ENCODE measurements at places on chromosomes 3 and 15.
A peak's percentile ranks its signal among the peaks of the same experiment; 100 is the strongest.

GRCh38 chr3:46684891-46685290 lies 8.6 kb downstream of the ALS2CL start:
- DNase-seq = no peak

GRCh38 chr15:91278951-91279350 lies 178.9 kb downstream of the SV2B start:
- no peak for DNase-seq

DNA sequence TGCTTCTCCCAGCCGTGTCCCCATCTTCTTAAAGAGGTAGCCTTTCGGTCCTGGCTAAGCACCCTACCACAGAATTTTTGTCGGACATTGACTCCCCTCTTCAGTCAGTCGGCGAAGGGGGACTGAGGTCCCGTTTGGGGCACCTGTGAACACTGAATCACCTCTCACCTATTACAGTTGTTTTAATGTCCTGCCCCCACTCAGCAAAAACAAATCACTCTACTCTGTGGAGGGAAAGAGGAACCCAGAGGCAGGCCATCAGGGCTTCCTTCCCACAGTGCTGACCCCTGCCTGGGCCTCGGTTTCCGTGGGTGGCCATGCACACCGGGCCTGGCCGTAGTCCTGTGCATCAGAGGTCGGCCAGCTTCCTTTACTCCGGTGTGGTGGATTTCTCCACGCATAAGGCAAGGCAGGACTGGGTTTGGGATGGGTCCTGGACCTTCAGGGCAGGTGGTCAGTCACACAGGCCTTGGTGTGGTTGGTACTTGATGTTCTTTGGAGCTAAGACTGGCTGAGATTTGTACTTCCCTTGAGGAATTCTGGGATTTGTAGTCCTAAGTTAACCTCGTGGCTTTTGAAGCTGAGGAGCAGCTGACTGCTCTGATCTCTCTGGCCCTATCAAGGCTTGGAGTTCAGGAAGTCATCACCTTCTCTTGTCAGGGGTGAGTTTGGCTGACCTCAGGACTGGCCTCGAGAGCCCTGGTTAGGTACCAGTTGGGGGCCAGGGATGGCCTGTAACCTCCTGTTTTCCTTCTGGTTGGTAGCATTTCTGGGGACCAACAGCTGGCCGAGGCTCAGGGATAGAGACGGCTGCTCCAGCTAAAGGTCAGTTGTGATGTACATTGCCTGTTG lies 627 bp upstream of the FAM131A start:
- DNase-seq = no peak

- no peak for DNase-seq
These were observed 99.0 kb downstream of the CNTN3 start for GRCh38 chr3:74515451-74515850.

DNA sequence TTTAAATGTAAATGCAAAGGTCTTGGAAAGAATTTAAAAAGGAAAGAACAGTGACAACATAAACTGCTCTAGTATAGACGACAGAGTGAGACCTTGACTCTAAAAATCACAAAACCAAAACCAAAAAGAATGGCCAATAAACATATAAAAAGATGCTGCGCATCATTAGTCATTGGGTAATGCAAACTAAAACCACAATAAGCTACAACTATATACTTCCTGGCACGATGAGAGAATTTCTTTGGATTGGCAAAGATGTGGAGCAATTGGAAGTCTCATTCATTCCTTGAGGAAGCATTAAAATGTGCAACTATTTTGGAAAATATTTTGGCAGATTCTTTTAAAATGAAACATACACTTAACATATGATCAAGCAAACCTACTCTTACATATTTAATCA lies 98.7 kb upstream of the ZPLD1 start:
- no peak for DNase-seq

DNA sequence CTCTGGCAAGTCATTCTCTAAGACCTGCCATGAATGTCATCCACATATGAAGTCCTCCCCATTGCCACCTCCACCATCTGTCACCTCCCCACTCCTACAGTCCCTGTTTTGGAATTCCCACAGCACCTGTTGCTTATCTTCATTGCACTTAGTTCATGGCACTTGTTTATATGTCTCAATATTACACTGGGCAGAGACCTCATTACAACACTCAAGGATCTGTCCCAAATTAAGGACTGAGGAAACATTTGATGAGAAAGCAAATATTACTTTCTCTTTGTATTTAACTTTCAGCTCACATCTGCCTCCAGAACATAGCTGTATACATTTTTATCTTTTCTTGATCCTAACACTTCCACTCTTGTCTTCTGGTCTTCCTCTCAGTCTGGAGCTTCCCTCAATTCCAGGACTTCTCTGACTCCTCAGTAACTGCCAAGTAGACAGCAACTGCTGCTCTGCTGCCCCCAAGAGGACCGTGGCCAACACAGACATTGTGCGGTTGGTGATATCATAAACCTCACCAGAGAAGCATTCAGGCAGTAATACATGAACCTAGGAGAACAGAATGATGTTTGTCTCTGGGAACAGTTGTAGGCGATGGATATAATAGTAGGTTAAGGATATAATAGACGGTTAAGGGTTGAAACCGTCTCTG lies 45.0 kb upstream of the FGF12 start:
- DNase-seq = no peak

DNA sequence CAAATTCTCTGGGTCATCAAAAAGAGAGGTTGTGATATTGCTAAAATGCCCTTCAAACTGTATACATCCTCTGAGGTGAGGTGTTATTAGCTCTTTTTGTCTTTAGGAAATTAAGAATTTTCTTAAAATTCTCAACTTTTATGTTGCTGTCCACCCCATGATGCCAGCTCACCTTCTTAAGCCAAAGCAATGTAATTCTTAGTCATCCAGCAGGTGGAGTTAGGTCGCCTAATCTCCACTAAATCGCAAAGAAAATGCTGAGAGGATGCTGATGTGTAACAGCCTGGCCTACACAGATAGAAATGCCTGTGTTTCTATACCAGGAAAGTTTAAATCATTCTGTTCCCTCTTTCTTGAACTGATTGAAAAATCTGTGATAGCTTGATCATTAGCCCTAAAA lies 770.2 kb upstream of the ALCAM start:
- no peak for DNase-seq

- DNase-seq = no peak
These were observed 53.7 kb upstream of the MEF2A start for GRCh38 chr15:99511866-99512661.

DNA sequence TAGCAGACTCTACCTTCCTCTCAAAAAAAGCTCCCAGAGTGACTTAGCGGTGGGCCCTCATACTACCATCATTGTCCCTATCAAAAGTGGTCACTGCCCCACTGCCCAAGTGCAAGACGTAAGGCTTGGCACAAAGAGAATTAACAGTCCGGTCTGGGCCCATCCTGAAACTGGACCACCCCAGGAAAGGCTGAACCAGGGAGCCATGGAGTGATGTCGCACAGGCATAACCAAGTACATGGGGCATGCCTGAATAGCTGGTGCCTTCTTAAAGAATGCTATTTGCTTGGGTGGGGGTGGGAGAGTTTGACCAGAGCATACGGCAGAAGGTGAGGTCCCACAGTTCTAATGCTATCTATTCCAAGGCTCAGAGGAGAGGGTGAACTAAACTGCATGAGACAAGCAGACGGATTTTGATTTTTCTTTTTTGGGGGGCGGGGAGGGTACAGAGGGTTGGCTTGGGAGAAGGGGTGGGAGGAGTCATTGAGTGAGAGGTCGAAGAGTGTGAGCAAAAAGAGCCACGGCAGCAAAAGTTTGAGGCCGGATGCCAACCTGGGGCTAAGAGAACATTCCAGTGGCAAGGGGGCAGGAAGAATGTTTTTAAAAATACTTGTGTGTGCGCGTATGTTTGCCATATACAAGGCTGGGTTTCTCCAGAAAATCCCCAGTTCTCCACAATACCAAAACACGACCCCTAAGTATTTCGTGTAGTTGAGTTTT lies 50.2 kb downstream of the FAM174B start:
- DNase-seq = no peak

GRCh38 chr15:78626381-78626995 lies 5.7 kb upstream of the CHRNA3 start:
- DNase-seq = no peak

- no peak for DNase-seq
These were observed 121.2 kb upstream of the NAALADL2 start for GRCh38 chr3:174737966-174738365.

DNA sequence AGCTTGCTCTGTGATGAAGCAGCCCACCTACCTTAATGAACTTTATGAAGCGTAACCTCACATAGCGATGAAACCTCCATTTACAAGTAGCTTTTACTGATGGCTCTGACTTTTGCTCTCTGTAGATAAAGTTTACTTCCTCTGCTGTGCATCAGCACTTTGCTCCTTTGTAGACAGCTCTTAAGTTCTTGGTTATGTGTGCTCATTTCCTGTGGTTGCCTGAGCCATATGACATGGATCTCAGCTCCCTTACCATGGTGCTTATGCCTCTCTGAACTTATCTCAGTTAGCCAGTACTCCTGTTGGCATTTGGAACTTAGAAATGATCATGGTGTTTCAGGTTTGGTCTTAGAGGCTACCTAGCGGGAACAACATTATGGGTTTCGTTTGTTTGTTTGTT lies 7.8 kb downstream of the MFSD1 start:
- DNase-seq = peak; percentile 28

- DNase-seq = no peak
These were observed 673.9 kb upstream of the NR2F2 start for GRCh38 chr15:95656595-95656994.

DNA sequence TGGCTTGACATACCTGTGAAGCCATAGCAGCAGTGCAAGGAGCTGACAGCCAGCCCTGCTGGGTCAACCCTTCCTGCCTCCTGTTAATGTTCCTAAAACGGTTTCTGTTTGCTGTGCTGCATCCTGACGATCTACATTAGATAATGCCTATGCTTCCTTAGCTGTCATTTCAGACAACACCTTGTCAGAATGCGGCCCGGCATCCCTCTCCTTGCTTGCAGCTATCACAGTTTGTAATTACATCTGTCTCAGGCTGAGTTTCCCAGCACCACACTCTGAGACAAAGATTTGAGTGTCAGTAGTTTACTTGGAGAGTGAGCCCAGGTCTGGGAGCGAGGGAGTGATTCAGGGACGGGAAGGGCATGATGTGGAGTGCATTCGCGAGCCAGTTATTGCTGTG lies 9.0 kb downstream of the TRH start:
- DNase-seq = no peak

- no peak for DNase-seq
These were observed 81.1 kb downstream of the CHSY1 start for GRCh38 chr15:101170568-101171350.

GRCh38 chr3:514192-514591 lies 317.6 kb downstream of the CHL1 start:
- DNase-seq = no peak

- no peak for DNase-seq
These were observed 150.5 kb upstream of the THBS1 start for GRCh38 chr15:39430389-39430788.

DNA sequence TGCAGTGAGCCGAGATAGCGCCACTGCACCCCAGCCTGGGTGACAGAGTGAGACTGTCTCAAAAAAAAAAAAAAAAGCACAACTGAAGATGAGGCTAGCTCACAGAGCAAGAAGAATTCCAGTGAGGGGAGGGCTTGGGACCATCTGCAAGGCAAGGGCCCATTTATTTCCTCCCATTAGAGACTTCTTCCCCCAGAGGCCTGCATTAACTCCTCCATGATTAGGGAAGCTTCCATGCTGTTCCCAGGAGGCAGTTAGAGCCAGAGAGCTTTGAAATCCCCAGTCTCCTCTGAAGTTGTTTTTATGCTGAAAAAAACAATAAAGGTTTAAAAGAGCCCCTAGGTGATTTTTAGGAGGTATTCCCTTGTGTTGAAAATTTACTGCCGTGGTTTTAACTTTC lies 54.3 kb upstream of the ADCY5 start:
- no peak for DNase-seq

GRCh38 chr3:123877965-123878364 lies 6.2 kb downstream of the MYLK start:
- DNase-seq = no peak

GRCh38 chr3:11523572-11524101 lies 120.1 kb downstream of the VGLL4 start:
- no peak for DNase-seq

DNA sequence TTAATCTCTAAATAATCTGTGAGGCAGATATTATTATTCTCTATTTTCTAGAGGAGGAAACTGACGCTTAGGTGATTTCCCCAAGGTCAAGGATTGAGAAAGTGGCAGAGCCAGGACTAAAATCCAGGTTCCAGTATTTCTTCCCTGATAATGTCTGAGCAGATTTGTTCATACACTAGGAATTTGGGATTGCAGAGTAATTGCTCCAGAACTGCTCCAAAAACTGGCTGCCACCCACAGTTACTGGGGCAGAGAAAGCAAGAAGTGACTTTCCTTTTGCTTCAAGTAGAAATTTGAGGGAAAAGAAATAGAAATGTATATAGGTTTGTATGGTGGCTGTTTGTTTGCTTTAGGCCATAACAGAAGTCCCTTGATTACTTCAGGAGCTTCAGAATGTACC lies 60.6 kb downstream of the SLC12A8 start:
- no peak for DNase-seq

GRCh38 chr15:99923711-99924110 lies 190.5 kb upstream of the LYSMD4 start:
- DNase-seq = no peak

- no peak for DNase-seq
These were observed 435.3 kb upstream of the KCNMB2 start for GRCh38 chr3:178100908-178101307.

- no peak for DNase-seq
These were observed 17.0 kb downstream of the TMEM62 start for GRCh38 chr15:43150191-43150929.

GRCh38 chr15:61025781-61026180 lies 203.3 kb downstream of the RORA start:
- DNase-seq = no peak

GRCh38 chr3:100759950-100760349 lies 50.7 kb downstream of the TFG start:
- DNase-seq = no peak

- no peak for DNase-seq
These were observed 17.1 kb downstream of the KLF15 start for GRCh38 chr3:126340081-126340511.

- no peak for DNase-seq
These were observed 61.8 kb downstream of the ZBTB20 start for GRCh38 chr3:115085197-115085865.

- DNase-seq = no peak
These were observed 1.5 kb downstream of the TPRA1 start for GRCh38 chr3:127588806-127589577.

DNA sequence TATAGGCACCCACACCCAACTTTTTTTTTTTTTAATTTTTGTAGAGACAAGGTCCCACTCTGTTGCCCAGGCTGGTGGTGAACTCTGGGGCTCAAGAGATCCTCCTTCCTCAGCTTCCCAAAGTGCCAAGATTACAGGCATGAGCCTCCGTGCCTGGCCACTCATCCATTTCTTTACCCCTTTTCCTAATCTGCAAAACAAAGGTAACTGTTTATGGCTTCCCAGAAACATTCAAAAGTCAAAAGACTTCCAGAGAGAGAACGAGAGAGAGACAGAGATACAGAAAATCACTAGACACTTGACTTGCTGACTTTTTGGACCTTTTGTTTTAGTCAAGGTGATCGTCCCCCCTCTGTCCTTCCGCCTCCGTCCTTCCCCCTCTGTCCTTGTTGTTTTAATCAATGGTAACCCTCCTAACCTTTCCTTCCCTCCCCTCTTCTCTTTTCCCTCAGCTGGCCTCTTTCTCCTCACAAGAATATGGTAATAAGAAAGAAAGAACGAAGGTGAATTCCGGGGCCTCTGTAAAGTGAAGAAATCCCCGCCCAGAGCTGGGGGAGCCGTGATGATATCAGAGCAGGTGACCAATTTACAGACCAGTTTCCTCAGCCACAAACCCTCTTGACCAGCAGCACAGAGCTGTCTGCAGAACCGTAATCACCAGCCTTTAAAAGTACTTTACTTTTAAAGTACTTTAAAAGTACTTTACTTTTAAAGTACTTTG lies 21.9 kb downstream of the KLHL6 start:
- no peak for DNase-seq

GRCh38 chr3:197356275-197356674 lies 57.9 kb upstream of the DLG1 start:
- DNase-seq = no peak

Data from activated CD4-positive, alpha-beta memory T cell treated with anti-CD3 and anti-CD28 coated beads, Interleukin-2, amount 10 ng/mL, durations not matched to agents 7 days and 5 days (primary cell).